ENCODE measurements at places on chromosomes 16 and 17. TPM values are rescaled to one million over a fixed set of nuclear protein-coding genes. Genes with fewer than 3 reads are reported as not detected.

CDH1 gene
- total RNA-seq: not detected

EPOP gene
- 2.8 TPM for total RNA-seq

MYH13 gene
- not detected for total RNA-seq

TBC1D3C gene
- total RNA-seq: not detected

CA10 gene
- total RNA-seq: not detected

BICDL2 gene
- not detected for total RNA-seq

RUNDC3A gene
- 0.82 TPM for total RNA-seq

OSGIN1 gene
- 4.1 TPM for total RNA-seq

TNS4 gene
- total RNA-seq: not detected

PYDC1 gene
- not detected for total RNA-seq

CHRNB1 gene
- total RNA-seq: 9.6 TPM

SRCIN1 gene
- not detected for total RNA-seq

GAST gene
- total RNA-seq: not detected

All from glomerular endothelial cell (primary cell).